Hematopoietic multipotent progenitor cell treated with erythropoietin and hydrocortisone succinate and interleukin-3 and kit ligand, for 6 days (in vitro differentiated cells): ENCODE measurements at places on chromosomes 6 and 20.

GRCh38 chr6:79949233-79949632 lies 1.9 kb upstream of the ELOVL4 start:
- peak; percentile 93 for DNase-seq

DNA sequence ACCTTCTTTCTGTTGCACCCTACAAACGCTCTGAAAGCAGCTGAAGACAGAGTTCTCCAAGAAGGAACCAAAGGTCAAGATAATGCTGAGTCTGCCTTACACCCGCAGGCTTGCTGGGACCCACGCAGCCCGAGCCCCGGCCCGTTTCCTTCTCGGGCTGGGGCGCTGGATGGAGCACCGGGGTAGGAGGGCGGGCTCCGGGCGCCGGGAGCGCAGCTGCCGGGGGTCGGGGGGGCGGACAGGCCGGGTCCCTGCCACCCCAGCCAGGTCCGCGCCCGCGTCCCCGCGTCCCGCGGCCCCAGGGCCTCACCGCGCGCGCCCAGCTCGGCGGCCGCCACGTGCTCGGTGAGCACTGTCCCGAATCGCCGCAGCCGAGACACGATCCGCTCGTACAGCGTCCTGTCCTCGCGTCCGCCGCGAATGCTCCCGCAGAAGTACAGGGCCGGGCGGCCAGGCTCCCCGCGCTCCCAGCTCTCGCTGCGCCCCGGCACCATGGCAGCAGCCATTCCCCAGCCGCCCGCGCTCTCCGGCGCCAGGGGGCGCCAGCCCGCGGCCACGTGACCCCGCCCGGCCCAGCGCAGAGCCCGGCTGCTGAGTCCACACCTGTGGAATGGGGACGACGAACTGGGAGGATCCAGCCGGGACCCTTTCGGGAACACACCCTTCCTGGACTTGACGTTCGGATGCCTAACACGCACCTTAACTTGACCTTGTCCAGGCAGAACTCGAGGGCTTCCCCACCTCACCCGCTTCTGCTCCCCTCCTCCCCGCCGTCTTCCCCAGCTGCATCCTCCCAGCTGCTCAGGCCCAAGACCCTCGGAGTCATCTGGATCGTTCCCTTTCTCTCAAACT lies at the start of gene DNPH1:
TSS of gene DNPH1 (minus strand) at position 531 of the 852 bp plus-strand sequence. CDS start at position 506, 25 bp downstream.
- DNase-seq = peak; percentile 76

DNA sequence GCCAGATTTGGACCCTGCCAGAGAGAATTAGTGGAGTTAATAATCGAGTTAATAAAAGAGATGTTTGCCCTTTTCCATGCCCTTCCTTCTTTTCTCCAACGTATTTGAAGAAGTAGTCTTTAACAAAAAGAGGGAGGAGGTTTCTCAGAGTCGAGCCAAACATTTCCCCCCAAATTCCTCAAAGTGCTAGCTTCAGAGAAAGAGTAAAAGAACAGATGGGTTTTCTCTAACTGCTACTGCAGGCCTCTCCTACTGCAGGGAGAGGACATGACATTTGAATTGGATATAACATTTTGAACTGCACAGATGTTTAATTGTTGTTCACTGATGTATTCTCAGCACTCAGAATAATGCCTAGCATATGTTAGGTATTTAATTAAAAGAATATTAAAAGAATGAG lies 25.5 kb downstream of the RWDD2A start:
- DNase-seq = no peak

GRCh38 chr20:10125757-10126156 lies 91.0 kb downstream of the ANKEF1 start:
- no peak for DNase-seq

- no peak for DNase-seq
Measured at GRCh38 chr6:16361121-16361520, 122.7 kb downstream of the GMPR start.

DNA sequence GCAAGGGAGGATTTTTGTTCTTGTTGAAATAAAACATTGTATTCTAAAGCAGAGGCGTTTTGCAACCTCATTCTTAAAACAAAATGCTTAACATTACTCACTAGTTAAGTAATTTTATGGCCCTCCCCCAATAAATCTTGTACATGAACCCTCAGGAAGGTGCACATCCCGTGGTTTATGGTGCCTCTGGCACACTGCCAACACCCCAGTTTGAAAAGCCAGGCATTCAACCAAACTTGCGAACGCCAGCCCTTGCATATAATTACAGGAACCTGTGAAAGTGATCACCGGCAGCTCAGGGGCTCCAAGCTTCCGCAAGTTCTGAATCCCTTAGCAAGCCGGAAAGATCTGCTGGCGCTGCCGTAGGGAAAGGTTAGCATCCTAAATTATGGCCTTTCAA lies 1109.0 kb upstream of the FLRT3 start:
- no peak for DNase-seq

- no peak for DNase-seq
Measured at GRCh38 chr6:47729457-47729856, 31.1 kb downstream of the ADGRF4 start.

DNA sequence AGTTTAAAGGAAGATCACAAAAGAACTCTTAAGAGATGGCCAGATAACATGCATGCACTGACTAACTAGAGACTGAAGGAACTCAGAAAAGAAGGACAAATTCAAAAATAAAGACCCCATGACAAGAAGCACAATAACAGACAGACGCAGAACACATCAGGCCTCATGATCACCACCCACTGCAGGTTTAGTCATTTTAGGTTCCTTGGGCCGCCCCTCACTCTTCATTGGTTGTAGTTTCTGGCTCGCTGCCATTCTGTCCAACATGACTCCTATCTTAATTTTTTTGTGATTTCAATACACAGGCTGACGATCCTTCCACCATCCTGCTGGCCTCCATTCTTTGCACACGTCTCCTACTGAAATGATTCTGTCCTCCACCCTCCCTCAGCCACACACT lies 21.6 kb downstream of the STX7 start:
- DNase-seq = peak; percentile 76

- DNase-seq = peak; percentile 30
Measured at GRCh38 chr6:110509617-110510241, 33.3 kb upstream of the SLC22A16 start.

DNA sequence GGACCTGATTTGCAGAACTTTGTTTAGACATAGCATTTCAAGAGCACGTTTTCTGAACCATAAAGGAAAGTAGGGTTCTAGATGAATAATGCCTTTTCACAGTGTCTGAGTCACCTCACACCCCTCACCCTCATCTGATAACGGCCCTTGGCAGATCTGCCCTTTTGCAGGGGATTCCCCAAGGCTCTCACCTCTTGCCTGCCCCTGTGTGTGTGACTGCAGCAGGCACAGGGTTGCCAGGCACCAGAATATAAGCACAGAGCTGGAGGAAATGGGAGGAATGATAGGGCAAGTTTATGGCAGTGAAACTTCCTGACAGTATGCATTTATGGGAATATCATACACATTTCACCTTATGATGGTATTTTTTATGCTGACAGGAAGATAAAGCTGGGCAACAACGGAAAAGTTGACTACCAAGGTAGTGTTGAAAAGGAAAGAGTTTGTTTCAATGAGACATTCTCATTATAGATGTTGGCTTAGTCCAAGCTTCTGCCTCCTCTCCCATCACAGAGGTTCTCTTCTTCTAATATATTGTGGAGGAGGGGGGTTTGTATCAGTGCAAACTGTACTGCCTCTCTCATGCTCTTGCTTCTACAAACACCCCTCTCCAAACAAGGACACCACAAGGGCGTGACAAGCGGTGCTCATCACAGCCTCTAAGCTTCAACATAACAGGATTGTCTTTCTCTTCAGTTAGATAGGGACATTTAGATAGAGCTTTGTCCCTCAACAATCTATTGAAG lies 101.5 kb upstream of the BACH2 start:
- DNase-seq = peak; percentile 58

GRCh38 chr6:73728548-73729205 lies 32.7 kb downstream of the CD109 start:
- DNase-seq = peak; percentile 51

DNA sequence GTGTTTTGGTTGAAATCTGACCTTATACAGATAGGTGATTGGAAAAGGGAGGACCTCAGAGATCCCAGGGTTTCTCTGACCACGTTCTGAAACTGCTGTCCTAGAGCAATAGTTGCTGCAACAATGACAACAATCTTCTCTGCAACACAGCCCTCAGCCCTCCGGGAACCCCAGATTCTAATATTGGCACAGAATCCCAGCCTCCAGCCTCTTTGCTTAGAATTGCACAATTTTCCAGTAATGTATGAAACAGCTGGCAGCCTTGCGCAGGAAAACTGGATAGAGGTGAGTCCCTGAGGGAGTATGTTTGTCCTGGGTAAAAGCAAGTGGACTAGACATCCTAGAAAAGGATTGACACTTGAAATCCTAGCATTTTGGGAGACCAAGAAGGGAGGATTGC lies 30.4 kb upstream of the PNRC1 start:
- no peak for DNase-seq

- DNase-seq = no peak
Measured at GRCh38 chr6:105220186-105220585, 40.4 kb upstream of the POPDC3 start.

DNA sequence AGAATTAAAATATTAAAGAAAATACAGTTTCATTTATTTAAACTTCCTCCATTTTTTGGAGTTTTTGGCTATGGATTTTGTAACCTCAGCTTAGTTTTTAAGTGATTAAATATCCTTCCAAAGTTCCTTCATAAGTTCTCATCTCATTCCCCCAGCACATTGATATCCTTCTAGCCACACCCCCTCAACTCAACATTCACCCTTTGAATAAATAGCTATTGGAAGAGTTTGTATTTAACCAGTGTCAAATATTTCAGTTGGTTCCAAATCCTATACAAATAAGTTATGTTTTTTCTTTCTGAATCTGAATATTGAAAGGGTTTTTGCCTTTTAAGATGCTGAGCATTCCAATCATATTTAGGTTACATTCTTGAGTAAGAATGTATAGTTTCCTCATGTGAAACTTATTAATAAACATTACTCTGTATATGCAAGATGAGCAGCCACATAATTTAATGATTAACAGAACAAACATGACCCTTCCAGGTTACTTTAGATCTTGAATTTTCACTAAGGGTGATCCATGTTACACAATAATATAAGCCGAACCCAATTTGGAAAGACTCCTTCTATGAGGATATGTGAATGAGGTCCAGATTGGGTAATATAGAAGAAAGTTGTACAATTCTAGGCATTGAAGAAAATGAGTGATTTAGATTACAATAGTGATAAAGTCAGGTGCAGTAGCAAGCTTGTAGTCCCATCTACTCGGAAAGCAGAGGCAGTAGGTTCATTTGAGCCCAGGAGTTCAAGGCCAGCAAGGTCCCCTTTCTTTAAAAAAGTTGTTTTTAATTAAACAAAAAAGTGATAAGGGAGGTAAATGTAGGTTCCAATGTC lies 13.6 kb downstream of the GLYATL3 start:
- DNase-seq = no peak

DNA sequence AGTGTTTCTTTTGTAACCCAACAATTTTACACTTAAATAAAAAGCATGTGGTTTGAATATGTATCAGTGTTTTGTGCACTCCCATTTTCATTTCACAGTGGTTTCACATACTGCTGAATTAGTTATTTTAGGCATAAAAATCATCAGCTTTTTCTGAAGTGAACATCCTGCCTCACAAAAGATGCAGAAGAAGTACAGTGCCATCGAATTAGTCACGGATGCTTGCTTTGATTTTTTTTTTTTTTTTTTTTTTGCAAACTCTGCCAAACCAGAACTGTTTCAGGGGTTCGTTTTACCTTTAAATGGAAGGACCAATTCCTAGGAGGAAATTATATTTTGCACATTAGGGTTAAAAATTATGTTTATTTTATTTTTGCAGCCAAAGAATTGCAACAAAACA lies 158.6 kb downstream of the RPS12 start:
- DNase-seq = no peak

GRCh38 chr6:131004936-131005335 lies 58.1 kb downstream of the EPB41L2 start:
- no peak for DNase-seq

DNA sequence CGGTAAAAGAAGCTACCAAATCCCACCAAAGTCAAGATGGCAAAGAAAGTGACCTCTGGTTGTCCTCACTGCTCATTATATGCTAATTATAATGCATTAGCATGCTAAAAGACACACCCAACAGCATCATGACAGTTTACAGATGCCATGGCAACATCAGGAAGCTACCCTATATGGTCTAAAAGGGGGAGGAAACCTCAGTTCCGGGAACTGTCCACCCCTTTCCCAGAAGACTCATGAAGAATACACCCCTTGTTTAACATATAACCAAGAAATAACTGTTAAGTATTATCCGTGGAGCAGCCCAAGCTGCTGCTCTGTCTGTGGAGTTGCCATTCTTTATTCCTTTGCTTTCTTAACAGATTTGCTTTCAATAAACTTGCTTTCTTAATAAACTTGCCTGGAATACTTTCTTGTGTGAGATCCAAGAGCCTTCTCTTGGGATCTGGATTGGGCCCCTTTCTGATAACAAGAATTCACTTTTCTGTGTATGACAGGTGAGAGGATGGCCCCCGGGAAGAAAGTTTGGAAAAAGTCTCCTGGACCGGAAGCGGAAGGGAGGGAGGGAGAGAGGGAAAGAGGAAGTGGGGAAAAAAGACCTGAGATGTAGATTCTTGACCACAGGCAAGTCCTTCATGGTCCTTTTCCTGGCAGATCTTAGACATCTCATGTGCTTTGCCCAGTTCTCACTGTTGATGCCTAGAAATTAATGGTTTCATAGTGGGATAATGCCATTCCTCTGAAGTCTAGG lies 146.7 kb upstream of the ID4 start:
- no peak for DNase-seq

DNA sequence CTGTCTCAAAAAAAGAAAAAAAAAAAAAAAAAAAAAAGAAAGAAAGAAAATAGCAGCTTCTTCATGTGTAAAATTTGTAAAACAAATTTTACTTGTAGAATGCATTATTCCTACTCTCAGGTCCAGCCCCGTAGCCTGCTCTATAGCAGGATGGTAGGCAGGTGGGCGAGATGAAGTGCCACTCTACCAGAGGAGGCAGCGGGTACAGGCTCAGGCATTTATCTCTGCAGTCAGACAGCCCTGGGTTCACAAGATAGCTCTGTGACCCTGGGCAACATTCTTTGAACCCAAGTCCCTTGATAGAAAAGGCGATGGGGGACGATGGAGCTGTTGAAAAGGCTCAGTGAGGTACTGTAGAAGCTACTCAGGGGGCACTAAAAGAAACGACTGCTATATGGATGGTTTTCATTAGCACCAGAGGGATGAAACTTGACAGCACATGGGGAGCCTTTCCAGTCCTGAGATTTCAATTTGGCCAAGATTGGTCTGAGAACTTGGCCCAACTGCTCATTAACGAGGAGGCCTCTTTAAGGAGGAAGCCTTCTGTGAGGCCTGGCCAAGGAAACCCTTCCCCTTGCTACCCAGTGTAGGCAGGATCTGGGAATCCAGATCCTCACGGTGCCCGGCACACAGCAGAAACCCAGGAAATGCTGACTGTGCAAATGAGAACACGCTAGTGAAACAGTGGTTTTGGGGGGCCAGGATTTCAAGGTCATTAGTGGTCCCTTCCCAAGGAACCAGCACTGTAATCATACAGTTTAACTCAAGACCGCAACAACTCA lies 63.1 kb downstream of the MYH7B start:
- DNase-seq = peak; percentile 69

DNA sequence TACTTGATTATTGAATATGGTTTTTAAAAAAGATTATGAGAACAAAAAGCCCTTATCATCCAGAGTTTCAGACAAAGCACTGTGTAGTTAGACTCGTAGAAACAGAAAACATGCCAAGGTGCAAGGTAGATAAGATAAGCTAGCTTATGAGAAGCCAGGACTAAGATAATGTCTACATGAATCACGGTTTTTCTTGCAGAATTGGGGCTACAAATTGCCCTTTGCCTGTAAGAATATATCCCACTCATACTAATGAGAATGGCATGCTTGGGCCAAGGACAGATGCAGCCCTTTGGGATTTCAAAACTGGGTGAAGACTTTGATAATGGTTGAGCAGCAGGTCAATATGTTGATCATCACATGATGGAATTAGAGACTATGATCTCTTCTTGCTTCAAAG lies 165.3 kb upstream of the PREP start:
- no peak for DNase-seq

- no peak for DNase-seq
Measured at GRCh38 chr6:108002365-108003221, 44.6 kb upstream of the SEC63 start.
